ENCODE measurements at places on chromosomes 4 and X.

- DNase-seq = no peak
These were observed 166.8 kb downstream of the SHROOM3 start for GRCh38 chr4:76601791-76602190.

- no peak for DNase-seq
These were observed 49.8 kb upstream of the TNIP3 start for GRCh38 chr4:121213940-121214339.

- DNase-seq = no peak
These were observed 160.9 kb upstream of the GIMD1 start for GRCh38 chr4:106529348-106530023.

DNA sequence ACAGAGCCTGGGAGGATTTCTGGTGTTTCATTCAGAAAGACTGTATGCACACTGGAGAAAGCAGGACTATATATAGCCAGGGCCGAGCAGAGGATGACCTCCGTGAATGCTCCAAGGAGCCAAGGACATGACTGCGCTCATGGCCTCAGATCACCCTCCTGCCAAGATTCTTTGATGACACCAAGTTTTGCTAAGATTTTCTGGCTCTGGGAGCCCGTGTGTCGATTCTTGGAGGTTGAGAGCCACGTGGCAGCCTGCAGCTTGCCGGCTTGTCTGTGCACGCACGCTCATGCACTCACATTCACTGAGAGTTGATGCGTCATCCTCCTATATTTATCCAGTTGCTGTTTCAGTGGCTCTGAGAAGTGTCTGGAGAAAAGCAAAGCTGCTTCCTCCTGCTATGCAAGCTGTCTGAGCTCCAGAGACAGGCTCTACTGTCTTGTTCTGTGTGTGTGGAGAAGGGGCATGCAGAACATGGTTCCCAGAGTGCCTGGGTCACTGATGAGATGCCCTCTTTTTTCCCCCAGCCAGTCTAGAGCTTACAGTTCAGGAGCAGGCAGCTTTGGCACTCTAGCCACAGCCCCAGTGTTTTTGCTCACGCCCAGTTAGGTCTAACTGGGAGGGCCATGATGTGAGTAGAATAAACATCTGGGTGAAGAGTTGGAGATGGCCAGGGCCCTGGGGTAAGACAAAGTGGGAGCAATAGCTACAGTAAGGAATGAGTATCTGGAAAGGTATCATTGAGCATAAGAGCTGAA lies 64.9 kb upstream of the SCOC start:
- no peak for DNase-seq

- no peak for DNase-seq
These were observed 36.9 kb downstream of the LAMTOR3 start for GRCh38 chr4:99857307-99857706.

- no peak for DNase-seq
These were observed 13.7 kb upstream of the HTRA3 start for GRCh38 chr4:8255698-8256441.

- DNase-seq = no peak
These were observed 308.0 kb downstream of the TEX13C start for GRCh38 chrX:125627676-125628075.

- no peak for DNase-seq
These were observed 38.1 kb upstream of the RASGEF1B start for GRCh38 chr4:81509822-81510221.

DNA sequence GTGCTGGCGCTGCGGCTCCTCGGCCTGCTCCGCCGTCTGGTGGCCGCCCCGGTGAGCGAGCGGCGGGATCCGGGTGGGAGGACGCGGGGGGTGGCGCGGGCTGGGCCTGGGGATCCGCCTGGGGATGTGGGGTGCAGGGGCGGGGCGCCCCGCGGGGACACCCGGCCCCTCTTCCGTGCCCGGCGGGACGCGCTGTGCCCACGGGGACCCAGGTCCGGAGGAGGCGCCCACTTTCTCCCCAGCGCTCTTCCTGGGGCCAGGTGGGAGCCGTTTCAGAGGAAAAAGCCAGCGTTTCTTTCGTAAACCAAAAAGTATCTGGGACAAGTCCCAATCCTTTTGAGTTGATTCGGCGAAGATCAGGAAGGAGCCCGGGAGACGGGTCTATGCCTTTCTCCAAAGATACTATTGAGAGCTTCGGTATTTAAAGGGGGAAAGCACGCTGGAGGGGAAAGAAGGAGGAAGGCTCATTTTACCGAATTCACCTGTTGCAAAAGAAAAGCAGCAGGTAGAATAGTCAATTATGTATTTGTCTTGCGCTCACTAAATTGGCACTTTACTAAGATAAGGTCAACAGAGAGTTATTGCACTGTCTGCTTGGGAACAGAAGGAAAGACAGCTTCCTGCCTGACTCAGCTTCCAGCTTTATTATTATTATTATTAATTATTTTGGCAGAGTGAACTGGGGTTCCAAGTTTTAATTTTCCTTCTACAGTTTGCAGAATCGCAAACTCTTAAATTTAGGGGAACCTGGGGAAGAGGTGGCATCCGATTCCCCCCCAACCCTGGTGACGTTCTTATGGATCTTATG lies 81.5 kb upstream of the CD99 start:
- DNase-seq = no peak

DNA sequence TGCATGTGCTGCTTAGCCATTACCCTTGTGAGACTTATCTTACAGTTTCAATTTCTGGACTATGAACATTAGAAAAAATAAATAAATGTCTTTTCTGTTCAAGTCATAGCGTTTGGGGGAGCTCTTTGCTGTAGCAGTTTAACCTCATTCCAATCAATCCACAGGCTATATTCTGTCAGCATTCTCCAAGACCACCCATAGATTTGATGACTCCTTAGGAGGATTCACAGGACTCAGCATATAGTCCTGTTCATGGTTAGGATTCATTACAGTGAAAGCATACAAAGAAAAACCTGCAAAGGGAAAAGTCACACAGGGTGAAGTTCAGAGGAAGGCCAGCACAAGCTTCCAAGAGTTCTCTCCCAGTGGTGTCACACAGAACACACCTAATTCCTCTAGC lies 180.5 kb downstream of the ADAMTS3 start:
- no peak for DNase-seq

- DNase-seq = no peak
These were observed 31.1 kb upstream of the DOCK11 start for GRCh38 chrX:118464501-118464900.

GRCh38 chr4:66606908-66607307 lies 936.6 kb upstream of the EPHA5 start:
- no peak for DNase-seq

DNA sequence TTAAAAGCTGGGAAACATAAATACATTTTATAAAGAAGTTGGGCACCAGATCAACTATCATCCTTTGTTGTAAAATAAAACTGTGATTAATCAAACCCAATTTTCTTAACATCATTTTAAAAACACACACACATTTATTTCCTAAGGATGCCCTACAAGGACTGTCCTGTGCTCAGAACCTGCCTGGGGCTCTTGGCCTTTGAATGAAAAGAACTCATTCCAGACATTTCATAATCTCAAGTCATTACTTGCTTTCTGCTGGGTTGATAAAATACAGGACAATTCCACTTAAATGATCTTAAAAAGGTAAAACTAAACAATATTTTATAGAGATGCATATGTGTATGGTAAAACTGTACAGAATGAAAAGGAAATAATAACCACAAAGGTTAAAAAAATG lies 2.8 kb downstream of the SH3D19 start:
- DNase-seq = no peak

- DNase-seq = no peak
These were observed 1.3 kb upstream of the ZNF141 start for GRCh38 chr4:336099-336892.

- no peak for DNase-seq
These were observed 132.1 kb upstream of the NPY2R start for GRCh38 chr4:155076256-155076785.

GRCh38 chr4:55837903-55838302 lies 15.5 kb upstream of the EXOC1 start:
- DNase-seq = no peak
